Right hindlimb (tissue), 1 donor: ENCODE measurements at places on chromosomes 3 and 15.

DNA sequence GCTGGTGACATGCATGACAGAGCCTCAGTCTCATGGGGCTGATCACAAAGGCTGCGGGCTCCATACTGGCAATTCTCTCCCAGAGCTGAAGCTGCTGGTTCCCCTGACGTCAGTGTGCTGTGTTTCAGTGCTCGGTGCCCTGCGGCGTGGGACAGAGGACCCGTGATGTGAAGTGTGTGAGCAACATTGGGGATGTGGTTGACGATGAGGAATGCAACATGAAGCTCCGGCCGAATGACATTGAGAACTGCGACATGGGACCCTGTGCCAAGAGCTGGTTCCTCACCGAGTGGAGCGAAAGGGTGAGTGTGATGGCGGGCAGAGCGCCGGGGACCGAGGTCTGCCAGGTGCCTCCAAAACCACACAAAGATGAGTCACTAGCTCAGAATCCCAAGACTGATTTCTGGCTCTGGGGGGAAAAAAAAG is 62.0 kb upstream of the NR2E3 start:
- no peak for DNase-seq

DNA sequence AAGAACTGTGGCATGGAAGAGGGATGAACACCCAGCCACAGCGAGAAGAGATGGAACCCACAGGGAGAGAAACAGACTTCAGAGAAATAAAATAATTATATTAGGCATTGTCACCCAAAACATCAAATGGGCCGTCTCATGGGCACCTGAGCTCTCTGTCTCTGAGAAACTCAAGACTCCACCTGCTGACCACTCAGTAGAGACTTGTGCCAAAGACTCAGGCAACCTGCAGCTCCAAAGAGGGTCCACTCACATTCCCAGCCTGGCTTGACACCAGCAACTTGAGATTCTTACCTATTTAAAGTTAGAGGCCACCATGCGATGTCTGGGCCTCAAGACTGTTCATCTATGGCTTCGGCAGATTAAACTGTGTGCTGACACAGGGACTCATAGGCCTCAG is 12.0 kb downstream of the SEMA5B start:
- DNase-seq, result no peak

DNA sequence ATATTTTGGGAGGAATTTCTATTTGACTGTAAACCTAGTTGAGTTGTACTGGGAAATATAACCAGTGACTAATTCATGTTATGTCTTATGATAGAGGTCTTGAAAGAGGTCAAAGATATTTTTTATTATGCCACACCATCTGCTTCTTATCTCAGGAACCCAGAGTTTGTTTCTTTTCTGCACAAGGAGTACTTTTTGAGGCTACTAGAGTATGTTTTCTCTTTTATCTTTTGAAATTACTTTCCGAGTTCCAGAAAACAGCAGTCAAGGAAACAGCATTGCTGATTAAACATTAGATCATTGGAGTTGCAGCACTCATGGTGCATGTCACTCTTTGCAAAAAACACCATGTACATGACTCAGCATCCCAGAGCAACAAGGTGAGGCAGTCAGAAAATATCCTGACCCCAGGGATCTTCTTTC is 645.8 kb upstream of the NR2F2 start:
- no peak for DNase-seq

GRCh38 chr3:53156368-53156834 is 4.6 kb upstream of the PRKCD start:
- no peak for DNase-seq

DNA sequence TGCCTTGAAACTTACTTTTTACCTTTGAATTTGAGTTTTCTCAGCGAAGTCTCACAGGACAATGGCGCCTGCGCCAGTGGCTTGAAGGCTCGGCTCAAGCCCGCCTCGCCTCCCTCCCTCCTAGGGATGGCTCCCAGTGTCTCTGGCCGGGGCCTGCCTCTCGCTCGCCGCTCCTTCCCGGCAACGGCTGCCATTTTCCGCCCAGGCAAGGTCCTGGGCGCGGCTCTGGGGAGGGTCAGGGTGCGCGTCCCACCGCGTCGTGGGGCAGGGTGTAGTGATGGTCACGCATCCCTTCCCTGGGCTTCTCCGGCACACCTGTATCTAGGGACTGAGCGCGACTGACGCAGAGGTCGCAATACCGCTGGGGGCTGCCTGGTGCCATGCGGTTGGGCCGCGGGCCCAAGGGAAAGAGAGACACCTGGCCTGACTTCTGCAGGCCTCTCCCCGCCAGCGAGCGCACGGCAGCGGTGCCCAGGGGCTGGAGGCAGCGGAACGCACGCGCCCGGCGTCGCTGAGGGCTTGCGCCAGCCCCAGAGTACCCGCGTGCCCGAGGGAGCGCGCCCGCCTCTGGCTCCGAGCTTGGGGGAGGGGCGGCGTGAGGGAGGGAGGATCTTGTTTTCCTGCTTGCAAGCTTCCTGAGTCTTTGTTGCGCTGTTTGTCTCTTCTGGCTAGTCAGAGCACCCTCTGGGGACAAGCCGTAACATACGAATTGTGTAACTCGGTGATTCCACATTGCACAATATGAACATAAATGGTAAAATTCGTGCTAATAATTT is 20.7 kb upstream of the FEM1B start:
- peak; percentile 83 for DNase-seq

GRCh38 chr15:77819851-77820728 is 187.4 kb upstream of the LINGO1 start:
- DNase-seq, result no peak

DNA sequence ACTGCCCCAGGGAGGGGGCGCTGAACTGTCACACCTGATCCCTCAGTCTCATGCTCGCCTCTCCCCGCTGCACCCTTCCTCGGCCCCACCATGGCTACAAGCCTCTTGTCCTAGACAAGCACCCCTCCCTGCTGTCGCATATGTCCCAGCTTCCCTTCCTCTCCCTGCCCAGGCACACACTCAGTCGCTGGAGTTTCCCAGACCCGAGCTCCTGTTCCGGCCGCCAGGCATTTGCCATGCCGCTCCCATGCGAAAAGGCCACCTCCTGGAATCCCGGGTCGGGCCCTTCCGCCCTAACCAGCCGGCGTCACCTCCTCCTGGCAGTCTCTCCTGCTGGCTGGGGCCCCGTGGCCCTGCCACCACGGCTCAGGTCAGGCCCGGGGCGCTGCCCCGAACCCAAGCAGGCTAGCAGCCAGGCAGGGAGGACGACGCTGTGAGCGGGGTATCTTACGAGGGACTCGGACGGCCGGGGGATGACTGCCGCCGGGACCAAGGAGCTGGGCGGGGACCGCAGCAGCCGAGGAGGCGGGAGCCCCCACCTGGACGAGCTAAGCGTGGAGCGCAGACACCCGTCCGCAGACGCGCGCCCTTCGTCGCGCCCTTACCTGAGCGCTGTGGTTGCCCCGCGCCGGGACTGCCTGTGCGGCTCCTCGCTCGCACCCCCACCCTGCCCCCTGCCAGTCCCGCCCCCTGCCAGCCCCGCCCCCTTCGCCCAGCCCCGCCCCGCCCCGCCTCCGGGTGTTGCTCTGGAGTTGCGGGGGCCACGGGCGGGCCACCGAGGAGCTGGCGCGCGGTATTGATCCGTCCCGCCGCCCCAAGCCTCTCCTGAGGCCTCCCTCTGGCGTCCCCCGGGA is at the start of gene ALS2CL:
ALS2CL (minus strand) TSS at position 642 of the 854 bp plus-strand sequence. CDS start 4,239 bp downstream, outside the sequence.
- DNase-seq, result peak; percentile 68

GRCh38 chr3:153484842-153485241 is 322.8 kb downstream of the RAP2B start:
- DNase-seq, result no peak

GRCh38 chr3:146967783-146968182 is 362.6 kb upstream of the PLSCR5 start:
- no peak for DNase-seq

GRCh38 chr3:40713795-40714194 is 189.0 kb downstream of the ZNF621 start:
- no peak for DNase-seq

DNA sequence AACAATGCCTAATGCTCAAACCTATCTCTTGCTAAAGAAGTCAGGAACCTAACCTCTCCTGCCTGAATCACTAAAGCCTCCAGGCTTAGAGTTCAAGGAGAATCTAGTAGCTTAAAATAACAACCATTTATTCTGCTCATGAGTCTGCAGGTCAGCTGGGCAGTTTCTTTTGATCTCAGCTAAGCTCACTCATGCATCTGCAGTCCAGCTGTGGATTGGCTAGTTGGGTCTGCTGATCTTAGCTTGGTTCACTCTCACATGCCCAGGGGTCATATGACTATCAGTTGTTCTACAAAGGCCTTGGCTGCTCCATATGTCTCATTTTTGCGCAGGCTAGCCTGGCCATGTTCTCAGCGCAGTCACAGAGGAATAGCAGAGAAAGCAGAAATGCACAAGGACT is 109.2 kb upstream of the STT3B start:
- no peak for DNase-seq

DNA sequence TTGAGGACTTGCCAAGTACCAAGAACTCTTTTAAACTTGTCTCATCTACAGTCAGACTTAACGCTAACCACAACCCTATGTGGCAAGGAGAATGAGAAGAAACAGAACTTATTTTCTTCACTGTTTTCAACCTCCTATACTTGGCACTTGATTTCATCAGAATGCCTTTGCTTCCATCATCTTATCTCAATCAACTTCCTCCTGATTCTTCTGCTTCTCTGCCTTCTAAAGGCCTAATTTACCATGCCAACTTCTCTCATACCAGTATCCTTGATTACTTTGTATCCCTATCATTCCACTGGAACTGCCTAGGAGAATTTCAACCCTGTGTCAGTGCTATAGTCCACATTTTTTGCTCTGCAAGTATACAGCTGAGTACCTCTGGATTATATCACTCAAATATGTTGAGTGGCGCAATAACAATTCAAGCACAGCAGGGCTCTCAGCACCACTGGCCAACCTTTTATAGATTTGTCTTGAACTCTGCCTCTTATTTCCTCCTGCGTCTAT is 413.6 kb downstream of the ROBO1 start:
- DNase-seq, result no peak

DNA sequence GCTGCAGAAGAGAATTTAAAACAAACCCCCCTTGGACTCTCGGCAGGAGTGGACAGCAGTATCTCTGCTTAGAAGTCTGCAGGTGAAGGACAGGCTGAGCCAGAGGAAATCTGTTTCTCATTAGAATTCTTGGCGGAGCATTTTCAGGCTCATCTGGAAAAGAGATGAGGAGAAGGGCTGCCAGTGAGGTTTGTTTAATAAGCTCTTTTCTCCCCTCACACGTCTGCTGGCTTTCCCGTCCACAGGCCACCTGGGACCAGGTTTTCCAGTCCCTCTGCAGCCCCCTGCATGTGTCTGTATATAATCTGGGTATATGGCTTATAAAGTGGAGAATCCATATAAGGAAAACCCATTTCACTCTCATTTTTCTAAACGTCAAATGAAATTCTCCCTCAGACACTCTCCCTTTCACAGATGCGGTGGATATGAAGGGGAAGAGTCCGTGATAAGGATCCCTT is 155.4 kb upstream of the TPM1 start:
- DNase-seq, result peak; percentile 89

- DNase-seq, result no peak
Measured at GRCh38 chr3:114800272-114801031, 346.6 kb downstream of the ZBTB20 start.

GRCh38 chr15:84855136-84855535 is 29.3 kb upstream of the SLC28A1 start:
- DNase-seq, result no peak

DNA sequence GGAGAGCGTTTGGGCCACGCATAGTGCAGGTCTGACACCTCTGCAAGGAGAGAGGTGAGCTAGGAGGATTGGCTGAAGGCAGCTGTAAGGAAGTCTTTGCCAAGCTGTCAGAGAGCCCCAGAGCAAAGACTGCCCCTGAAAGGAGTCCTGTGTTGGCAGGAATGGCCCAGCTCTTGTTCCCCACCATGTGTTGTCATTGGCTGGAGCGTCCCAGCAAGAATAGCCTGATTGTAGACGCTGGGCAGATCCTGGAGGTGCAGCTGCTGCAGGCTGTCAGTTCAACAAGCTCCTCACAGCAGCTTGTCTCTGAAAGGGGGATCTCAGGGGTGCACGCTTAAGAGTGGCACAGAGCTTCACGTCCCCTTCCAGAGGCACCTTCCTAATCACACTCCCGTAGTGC is 237.6 kb downstream of the FEZF2 start:
- DNase-seq, result peak; percentile 67

DNA sequence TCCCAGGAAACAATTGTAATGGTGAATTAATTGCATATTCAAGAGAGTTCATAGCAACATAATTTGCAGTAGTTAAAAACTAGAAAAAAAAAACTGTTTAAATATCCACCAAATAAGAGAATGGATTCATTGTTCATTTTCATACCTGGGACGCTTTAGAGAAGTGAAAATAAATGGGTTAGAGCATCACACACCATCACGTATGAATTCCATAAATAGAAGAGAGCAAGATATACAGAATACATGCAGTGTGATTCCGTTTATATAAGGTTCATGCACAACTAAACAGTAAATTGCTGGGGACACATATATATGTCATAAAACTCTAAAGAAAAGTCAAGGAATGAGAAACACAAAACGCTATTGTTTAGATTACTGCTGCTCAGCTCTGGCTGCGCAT is 577.0 kb upstream of the KCNMB2 start:
- no peak for DNase-seq

DNA sequence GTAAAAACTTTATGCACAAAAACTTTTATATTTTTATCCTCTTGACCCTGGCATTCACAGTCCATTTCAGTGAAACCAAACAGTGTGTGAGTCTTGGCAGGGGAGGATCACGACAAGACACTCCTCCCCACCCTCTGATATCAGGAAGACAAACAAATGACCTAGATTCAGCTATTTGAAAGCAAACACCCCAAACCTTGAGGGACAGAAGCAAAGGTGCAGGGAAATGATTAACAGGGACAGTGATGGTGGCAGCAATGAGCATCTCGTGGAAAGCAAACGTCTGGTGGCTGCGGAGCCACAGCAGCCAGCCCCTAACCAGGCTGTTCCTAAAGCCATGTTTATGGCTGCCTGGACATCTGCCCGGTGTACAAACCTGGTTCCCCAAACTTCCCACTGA is 52.1 kb downstream of the FSIP1 start:
- no peak for DNase-seq

DNA sequence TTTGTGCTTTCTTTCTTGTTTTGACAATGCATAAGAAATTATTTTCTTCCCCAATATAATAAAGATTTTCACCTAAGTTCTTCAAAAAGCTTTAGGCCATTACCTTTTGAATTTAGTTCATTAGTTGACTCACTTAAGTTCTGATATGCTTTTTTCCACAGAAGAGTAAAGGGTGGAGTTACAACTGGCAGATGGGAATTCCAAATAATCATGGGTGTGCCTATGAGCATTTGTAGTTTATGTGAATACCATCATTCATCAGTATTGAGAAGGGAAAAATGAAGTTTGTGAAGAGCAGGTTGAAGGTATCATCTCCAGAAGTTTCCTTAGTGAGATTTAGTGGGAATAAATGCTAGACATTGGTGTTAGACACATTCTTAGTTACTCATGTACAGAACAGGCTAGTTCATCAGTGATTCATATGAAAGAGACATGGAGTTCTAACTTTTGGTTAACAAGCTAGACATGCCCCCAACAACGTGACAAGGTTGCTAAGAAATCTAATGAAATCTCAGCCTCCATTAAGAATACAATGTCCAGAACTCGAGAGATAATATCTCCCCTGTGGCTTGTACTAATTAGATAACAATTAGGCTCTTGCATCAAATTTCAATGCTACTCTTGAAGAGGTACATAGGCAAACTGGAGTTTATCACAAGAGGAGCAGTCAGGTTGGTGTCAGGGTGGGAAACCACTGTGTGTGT is 16.9 kb upstream of the ALCAM start:
- DNase-seq, result no peak
